ENCODE measurements at places on chromosomes 3 and 15.

- DNase-seq: no peak
Measured at GRCh38 chr15:56838085-56838484, 80.4 kb upstream of the TCF12 start.

- DNase-seq: no peak
Measured at GRCh38 chr15:74458473-74458872, 2.5 kb downstream of the UBL7 start.

- no peak for DNase-seq
Measured at GRCh38 chr3:28575100-28575745, 226.6 kb upstream of the AZI2 start.

GRCh38 chr3:52004906-52005395, 9.3 kb upstream of the RPL29 start:
- DNase-seq: no peak

Data from anterior cingulate cortex (tissue), 58 donors.